ENCODE measurements at places on chromosomes 12 and 14.

- no peak for DNase-seq
Observed at GRCh38 chr12:24363177-24363754, 413.8 kb upstream of the SOX5 start.

DNA sequence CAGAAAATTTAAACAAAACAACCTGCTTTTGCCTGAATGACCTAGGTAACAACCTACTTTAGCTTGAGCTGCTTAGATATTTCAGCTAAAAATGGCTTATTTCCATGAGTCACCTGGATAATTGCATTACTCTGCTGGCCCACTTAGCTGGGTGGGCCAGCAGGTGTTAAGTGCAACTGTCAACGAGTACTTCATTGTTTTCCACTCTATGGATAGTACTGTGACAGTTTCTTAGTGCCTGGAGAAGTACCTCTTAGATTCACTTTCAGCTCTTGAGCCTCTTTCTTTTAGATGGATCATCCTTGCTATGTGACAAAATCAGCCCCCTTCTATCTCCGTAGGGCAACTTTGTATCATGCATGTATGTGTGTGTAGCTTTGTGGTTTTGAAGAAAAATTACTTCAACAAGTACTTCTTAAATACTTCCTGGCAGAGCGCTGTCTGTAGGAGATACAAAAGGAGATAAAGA is 368.2 kb upstream of the ATP2B1 start:
- no peak for DNase-seq

- DNase-seq = peak; percentile 98
Observed at GRCh38 chr12:121033625-121034349, 5.3 kb downstream of the OASL start.

DNA sequence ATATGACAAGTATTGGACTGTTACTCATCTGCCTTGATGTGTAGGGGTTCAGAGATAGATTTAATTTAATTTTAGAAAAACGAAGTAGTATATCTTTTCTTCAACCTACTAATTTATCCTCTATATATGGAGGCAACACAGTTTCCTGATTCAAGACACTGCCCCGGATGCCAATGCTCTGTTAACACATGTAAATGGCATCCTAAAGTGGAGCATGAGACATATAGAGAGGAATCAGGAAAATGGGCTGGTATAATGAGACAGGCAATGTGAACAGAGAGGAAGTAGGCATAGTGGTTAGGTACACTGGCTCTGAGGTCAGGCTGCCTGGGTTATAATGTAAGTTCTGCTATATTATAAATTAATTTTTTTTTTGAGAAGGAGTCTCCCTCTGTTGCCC is 85.6 kb downstream of the OTOGL start:
- no peak for DNase-seq

- no peak for DNase-seq
Observed at GRCh38 chr12:3520168-3520567, 29.2 kb downstream of the PRMT8 start.

DNA sequence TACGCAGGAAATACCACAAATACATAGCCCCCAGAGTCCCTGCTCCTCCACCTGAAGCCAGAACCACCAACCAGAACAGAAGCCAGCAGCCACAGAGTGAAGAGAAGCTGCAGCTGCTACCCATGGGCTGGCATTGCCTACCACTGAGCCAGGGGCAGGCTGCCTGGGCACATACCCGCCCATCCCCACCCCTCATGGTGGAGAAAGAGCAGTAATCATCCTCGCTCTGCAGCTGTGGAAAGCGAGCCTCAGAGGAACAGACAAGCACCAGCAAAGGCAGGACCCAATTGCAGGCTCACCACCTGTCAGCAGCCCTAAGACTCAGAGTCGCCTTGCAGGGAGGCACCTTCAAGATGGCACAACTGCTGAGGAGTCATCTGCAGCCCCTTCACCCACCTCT is 11.2 kb upstream of the CD9 start:
- no peak for DNase-seq

- no peak for DNase-seq
Observed at GRCh38 chr12:89984846-89985245, 276.2 kb upstream of the ATP2B1 start.

- no peak for DNase-seq
Observed at GRCh38 chr14:56414236-56414635, 165.4 kb upstream of the TMEM260 start.

DNA sequence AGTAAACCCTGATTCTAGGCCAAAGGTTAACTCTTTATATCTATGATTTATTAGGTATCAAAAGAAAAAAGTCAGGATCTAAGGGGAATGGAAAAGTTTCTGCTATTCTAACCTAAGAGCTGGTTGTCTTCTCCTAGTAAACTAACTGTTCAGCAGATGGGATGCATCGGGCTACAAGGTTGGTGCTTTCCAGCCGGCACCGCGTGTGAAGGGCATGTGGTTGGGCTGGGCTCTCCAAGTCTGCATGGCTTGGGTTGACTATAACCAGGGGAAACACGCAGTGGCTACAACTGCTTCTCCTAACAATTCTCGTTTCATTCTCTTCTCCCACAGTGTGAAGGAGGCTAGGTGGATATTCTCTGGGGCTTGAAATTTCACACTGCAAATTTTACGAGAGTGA is 354.5 kb downstream of the APAF1 start:
- DNase-seq = no peak

- no peak for DNase-seq
Observed at GRCh38 chr12:102618197-102618877, 138.0 kb upstream of the IGF1 start.

DNA sequence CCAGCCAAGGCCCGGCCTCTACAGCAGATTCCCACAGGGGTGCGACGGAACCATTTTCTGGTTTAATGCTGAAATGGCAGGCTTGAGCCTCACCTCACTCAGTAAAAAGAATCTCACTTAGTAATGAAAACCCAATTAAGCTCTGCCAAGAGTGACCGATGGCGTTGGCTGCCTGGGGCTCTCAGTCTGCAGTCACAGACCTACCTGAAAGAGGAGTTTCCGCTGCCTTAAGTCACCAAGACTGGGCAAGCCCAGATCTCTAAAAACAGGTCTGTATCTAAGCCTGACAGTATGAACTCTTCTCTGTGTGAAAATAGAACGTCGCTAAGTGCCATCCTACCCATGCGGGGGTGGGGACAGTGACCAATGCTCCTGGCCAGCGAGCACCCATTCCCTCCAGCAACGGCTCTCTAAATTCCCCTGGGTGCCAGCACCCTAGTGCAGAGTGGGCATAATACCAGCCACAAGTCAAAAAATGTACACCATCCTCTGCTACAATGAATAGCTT is 107.3 kb downstream of the FOXN3 start:
- DNase-seq = no peak

- no peak for DNase-seq
Observed at GRCh38 chr12:15717940-15718567, 71.1 kb downstream of the EPS8 start.

GRCh38 chr12:4438834-4439596 is 6.6 kb downstream of the FGF6 start:
- DNase-seq = no peak

DNA sequence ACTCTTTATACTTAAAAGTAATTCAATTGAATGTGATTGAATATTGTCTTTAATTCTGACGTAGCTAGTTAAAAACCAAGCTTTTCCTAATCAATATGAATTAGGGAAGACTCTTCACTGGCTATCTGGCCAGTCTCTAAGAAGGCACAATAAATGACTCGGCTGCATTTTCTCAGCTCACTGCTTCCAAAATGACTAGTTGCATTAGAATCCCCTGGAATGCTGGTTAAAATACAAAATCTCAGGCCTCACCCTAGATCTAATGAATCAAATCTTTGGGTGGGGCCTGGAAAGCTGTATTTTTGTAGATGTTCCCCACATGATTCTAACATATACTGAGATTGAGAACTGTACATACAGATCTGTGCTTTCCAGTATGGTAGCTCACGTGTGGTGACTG is 242.1 kb downstream of the CHST11 start:
- DNase-seq = peak; percentile 14

DNA sequence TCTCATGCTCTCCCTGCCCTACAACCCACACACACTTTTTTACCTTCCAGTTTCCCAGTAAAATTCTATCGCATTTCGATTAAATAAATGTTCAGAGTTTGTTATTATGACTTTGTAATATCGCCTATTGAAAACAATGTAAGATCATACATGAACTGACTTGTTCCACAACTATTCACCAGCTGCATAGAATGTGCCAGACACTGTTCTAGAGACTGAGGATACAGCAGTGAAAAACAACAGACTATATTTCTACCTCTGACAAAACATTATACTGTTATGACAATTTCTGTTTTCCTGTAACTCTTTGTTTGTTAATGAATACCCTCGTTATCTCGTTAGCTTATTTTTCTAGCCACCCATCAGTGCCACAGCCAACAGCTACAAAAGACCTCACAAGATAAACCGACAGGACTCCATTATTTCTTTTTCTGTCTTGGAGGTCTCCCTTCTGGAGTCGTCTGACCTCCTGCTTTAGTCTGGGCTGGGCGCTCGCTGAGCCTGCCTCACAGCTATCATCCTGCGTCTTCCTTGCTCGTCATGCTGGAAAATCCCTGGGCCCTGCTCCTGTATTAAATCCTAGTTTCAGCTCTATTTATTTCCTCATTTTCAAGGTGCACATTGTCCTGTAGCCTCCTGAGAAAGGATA is 498.9 kb downstream of the DIO2 start:
- DNase-seq = no peak

- no peak for DNase-seq
Observed at GRCh38 chr14:21098892-21099595, 589 bp upstream of the ZNF219 start.

GRCh38 chr14:36365766-36366165 is 45.3 kb upstream of the MBIP start:
- DNase-seq = no peak

DNA sequence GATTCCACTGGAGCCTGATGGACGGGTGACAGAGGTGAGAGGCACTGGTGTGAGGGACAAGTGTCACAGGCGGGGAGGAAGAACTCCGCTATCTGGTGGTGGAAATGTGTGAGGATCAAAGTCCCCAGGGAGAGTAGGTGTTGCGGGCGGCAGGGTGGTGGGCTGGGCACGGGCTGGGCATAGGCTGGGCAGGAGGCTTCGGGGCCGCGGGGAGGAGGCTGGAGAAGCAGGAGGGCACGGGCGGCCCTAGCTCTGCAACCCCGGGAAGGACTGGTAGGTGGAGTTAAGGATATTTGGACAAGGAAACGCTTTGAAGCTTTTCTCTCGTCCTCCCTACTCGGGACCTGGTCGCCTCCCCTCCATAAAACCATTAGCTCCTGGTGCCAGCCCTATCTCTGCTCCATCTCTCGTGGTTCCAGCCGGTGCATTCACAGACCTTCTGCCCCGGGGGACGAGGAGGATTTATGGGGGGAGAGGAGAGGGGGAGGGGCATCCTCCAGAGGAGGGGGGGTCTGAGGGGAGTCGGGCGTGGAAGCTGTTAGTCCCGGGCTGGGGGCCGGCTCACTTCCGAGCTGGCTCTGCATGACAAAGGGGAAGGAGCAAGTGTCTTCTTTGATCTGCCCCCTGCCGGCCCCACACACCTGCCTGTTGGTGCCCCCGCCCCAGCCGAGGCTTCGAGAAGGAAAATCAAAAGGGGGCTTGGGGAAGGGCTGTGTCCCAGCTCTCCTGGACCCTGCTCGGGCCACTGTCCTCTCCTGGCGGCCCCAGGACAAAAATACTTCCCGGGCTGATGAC is 504 bp downstream of the WNT5B start:
- no peak for DNase-seq

GRCh38 chr12:20561871-20562270 is 133.3 kb upstream of the SLCO1C1 start:
- no peak for DNase-seq

DNA sequence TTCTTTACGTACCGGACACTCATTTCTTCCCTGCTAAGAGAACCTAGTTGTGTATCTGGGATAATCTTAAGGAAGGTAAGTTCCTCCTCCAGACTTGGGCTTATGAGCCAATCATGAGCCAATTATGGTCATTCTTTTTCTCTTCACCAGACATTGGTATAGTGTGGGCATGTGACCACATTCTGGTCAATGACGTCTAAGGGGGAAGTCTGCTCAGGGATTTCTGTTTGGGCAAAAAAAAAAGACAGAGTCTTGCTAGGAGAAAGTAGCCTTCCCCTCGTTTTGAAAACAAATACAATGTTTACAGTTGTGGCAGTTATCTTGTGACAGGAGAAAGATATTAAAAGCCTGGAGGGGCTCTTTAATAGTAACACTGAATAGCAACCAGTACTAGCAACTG is 20.1 kb upstream of the PLXNC1 start:
- no peak for DNase-seq

GRCh38 chr12:71007020-71007419 is 86.5 kb upstream of the PTPRR start:
- DNase-seq = no peak

- no peak for DNase-seq
Observed at GRCh38 chr12:59069516-59069915, 149.2 kb upstream of the LRIG3 start.

GRCh38 chr14:42323426-42323825 is 716.8 kb downstream of the LRFN5 start:
- DNase-seq = no peak

DNA sequence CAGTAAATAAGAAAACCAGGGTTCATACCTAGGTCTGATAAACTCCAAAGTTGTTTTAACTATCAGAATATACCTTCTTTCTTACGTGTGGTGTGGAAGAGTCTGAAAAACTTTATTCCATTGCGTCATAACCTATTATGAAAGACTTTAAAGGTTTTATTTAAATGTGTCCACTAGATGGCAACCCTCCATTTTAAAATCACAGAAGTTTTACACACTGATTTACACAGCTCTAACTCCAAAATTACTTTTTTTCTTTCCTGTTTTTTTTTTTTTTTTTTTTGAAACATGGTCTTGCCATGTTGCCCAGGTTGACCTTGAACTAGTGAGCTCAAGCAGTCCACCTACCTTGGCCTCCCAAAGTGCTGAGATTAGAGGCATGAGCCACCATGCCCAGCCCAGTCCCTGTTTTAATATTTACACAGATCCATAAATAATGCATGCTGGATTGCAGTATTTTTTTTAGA is 17.3 kb upstream of the TMPRSS12 start:
- DNase-seq = peak; percentile 41

DNA sequence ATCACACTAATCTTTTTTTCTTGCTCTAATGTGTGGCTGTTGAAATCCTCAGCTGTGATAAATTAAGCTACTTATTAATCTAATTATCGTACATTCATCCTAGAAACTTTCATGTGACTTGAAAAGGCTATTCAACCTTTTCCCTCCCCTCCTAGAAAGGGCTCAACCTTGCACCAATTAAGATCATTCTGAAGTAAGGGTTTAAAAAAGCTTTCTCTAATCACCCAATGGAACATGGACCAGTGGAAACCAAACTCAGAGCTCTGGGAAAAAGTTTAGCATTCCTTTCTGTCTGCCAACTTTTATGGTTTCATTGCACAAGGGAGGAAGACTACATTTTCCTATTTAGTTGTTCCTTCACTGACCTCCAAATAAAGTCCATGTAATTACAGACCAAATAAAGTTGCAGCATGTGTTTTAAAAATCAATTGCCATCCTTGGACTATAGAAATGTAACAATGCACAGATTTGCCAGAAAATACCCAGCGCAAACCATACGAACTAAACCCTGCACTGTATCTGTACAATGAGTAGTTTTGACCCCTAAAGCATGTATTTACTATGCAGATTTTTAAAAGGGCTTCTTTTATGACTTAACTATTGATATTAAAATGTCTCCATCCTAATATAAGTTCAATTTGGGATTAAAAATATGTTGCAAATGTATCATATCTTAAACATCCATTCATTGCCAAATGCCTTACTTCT is 142.6 kb upstream of the OTX2 start:
- no peak for DNase-seq

GRCh38 chr14:58898655-58899316 is 261.0 kb downstream of the DACT1 start:
- peak; percentile 81 for DNase-seq
